ENCODE measurements at places on chromosomes 7 and 10. TPM values are rescaled to one million over a fixed set of nuclear protein-coding genes. Genes with fewer than 3 reads are reported as not detected.

GRCh38 chr10:101771380-101771779 lies 4.5 kb downstream of the FGF8 start:
- DNase-seq, result no peak

Gene HOXA11
- not detected for polyA plus RNA-seq

DNA sequence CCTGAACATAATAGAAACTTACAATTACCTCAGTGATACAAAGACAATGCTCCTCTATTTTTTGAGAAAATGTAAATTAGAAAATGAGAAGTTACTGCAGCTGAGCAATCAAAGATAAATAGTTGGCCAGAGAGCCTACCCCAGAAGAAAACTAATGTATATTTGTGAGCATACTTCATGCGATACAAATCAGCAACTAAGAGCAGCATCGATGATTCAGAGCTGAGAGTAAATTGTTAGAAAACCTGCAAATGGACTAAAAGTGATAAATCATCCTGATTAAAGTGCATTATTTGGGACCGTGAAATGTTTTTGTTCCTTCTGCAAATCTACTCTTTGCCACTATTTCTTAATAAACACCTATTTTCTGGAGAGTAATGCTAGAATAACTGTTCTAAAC lies 285.7 kb downstream of the PPP1R3A start:
- DNase-seq, result no peak

DNA sequence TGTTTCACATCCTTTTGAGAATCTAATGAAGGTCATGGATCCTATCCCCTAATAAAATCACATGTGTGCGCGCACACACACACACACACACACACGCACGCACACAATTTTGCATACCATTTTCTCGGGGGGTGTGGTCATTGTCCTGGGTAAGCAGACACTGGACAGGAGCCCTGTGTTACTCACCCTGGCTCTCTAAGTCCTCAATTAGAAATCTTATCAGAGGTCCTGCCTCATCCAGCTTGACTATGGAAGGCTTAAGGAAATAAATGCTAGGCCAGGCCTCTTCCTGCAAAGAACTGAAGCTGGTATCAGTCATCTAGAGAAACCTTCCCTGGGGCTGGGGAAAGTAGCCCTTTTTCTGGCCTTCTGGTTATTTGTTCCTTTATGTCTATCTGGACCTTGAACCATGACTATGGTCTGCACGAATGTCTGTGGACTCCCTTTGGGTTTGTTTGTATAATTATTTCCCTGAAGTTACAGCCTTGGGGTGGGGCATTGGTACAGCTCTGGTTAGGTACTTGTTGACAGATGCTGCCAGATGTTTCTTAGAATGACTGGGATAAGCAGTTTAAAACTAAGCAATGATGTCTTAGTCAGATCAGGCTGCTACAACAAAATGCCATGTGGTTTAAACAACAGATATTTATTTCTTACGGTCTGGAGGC lies 208.5 kb downstream of the CCDC3 start:
- no peak for DNase-seq

Data from right lung (tissue), 10 donors.